ENCODE measurements at places on chromosomes 1 and 21.

- DNase-seq, result no peak
Measured at GRCh38 chr1:156707417-156708217, 2.2 kb upstream of the CRABP2 start.

DNA sequence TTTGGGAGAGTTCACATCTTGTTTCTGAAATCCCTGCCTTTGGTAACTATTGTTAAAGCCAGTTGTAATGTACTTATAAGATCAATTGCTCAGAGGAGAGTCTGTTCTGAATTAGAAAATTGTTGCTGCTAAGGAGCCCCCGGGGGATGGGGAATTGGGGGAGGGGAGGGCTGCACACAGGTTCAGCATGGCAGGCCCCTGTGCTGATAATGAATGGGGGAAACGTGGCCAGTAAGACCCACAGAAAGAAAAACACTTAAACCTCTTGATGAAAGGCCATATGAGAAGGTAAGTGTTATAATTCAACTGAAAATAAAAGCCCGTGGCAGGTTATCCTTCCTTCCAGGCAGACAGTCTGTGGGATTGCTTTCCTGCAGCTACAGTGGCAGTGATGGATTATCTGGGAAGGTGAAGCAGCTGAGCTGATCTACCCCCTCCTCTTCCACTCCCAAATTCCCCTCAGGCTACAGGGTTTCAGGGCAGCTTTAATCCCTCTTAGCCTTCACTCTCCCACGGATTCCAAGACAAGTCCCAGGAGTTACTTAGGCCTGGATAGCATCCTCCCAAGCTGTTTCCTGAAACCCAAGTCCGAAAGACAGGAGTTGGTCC, 398.8 kb downstream of the TBX15 start:
- DNase-seq, result no peak

- no peak for DNase-seq
Measured at GRCh38 chr1:173269490-173270230, 62.5 kb upstream of the TNFSF4 start.

DNA sequence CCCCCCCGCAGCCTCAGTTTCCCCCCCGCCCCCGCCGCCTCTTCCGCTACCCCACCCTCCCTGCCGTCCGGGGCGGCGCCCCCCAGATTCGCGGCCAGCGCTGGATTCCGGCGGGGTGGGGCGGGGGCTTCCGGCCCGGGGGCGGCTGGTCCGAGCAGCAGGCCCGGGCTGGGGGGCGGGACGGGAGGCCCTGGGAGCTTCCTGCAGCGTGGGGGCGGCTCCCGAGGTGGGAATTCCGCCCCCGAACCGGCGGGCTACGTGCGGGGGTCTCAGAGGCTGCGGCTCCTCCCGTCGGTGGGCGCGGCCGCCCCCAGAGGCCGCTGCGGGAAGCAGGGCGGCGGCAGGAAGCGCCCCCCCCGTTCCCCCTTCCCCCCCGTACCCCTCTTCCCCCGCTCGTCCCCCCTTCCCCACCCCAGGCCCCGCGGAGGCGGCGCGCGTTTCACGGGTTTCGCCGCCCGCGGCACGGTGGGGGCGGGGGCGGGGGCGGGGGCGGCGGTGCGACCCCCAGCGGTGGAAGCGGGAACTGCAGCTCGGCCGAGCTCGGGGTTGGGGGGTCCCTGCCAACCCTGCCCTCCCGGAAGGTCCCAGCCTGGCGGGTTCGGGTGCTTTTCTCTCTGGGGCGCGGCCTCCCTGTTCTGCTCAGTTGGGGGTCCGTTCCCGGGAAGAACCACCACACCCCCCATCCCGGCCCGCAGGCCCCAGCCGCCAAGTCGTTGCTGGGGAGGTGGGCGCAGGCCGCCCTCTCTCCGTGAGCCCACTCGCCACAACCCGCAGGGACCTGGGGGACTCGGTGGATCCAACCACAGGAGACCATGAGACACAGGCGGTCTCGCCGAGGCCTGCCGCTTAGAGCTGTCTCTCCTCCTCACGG, 76.3 kb downstream of the MORN1 start:
- no peak for DNase-seq

DNA sequence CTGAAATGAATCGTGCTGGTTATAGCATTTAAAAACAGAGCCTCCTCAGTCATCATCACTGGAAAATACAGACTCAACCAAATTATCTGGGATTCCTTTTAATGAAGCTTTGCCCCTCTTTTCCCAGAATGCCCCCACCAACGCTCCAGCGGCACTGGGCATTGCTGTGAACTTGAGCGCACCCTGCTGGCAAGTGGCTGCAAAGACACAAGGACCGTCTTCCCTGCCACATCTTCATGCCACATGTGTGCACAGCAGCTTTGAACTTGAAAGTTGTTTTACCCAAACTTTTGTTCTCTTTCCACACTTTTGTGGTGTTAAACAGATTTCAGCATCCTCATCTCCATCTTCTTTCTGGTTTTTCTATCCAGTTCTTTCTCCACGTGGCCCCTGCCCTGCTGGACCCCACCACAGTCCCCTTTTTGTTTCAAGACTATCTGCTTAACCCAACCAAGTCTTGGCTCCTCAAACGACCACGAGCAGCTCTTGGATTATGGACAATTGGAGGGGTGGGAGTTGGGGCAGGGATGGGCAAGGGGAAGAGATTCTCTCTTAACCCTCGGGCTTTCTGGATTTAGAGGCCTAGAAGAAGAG, 12.8 kb upstream of the LMX1A start:
- no peak for DNase-seq

DNA sequence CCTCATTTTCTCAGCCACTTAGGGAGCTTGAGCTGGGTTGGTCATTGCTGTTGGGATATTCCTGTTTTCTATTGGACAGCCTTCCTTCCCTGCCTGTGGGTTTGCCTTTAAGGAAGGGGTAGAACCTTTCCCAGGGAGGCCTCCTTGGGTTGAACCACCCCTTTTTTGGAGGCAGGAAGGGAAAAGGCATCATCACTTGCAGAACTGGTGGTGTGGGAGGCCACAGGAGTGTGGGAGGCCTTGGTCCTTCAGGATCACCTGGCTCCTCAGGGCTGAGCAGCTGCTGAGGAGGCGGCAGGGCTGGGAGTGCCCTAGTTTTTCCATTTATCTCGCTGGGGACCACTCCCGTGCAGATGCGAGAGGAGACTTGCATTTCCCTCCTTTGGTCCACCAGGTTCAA, 667 bp upstream of the CYB561D1 start:
- no peak for DNase-seq

DNA sequence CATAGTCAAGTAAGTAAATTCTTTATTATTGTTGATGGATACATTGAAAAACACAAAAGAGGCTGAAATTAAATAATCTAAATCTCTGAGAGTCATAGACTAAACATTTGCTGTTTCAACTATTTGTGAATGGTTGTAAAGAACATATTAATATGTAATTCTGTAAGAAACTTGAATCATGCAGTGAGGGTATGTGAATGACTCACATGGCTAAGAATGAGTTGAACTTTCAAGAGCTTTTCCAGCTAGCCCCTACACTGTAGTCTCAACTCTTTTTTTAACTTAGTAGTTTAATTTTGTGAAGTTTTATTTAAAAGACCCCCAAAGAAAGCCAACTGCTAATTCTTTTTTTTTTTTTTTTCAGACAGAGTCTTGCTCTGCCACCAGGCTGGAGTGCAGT, 588.1 kb downstream of the DPYD start:
- no peak for DNase-seq

GRCh38 chr1:49251019-49251784, 474.5 kb upstream of the BEND5 start:
- no peak for DNase-seq

- no peak for DNase-seq
Measured at GRCh38 chr1:212777151-212777550, 14.4 kb downstream of the NSL1 start.

DNA sequence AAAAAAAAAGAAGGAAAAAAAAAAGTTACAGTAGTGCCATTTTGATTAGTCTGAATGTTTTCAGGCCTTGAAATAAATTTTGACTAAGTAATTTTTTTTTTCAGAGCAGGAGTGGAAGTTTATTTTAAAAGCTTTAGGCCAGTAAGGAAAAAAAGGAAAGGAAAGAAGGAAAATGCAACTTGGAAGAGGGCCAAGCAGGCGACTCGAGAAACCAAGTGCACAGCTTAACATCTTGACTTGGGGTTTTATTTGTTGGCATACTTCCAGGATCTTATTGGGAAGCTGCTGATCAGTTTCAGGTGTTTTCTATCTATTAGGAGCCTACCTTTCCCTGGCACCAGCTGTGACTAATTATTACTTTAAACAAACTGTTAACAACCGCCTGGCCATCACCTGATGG, 41.7 kb downstream of the ATF3 start:
- DNase-seq, result no peak

DNA sequence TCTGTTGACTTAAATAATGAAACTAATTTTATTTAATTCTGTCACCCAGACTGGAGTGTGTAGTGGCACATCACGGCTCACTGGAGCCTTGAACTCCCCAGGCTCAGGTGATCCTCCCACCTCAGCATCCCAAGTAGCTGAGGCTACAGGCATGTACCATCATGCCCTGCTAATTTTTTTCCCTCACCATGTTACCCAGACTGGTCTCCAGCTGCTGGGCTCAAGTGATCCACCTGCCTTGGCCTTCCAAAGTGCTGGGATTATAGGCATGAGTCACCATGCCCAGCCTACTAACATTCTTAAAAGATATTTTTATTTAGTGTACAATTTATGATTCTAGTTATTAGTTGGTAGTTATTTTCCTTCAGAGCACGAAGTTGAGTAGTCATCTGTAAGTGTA, 49.5 kb downstream of the NRDC start:
- no peak for DNase-seq

Measured in thoracic aorta (tissue), 2 donors.